Peyer's patch (tissue), 4 donors: ENCODE measurements at places on chromosomes 5 and 9. TPM values are rescaled to one million over a fixed set of nuclear protein-coding genes. Genes with fewer than 3 reads are reported as not detected.
A peak's percentile ranks its signal among the peaks of the same experiment; 100 is the strongest.

- no peaks in the 10 kb centered on the region for H3K27me3 ChIP-seq
- H3K36me3 ChIP-seq, result no peaks in the 10 kb centered on the region
- no peaks in the 10 kb centered on the region for H3K4me1 ChIP-seq
- DNase-seq, result peak; percentile 22
Measured at GRCh38 chr9:128494108-128494745, 10.3 kb upstream of the GLE1 start.

DNA sequence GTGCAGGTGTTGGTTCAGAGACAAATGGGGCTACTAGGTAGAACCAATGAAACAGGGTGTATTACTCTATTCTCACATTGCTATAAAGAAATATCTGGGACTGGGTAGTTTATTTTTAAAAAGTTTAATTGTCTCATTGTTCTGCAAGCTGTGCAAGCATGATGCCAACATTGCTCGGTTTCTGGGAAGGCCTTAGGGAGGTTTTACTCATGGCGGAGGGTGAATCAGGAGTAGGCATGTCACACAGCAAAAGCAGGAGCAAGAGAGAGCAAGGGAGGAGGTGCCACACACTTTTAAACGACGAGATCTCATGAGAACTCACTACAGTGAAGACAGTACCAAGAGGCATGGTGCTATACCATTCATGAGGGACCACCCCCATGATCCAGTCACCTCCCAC, 134.6 kb downstream of the PIK3R1 start:
- H3K4me3 ChIP-seq, result no peak overlapping the region
- no peaks in the 10 kb centered on the region for H3K36me3 ChIP-seq
- H3K27me3 ChIP-seq, result no peaks in the 10 kb centered on the region
- DNase-seq, result no peak

GRCh38 chr9:132943651-132944293, 644 bp downstream of the TSC1 start:
- H3K4me1 ChIP-seq, result peaks cover 22% of the 10 kb centered on the region
- H3K27me3 ChIP-seq, result no peaks in the 10 kb centered on the region
- H3K4me3 ChIP-seq, result peak overlapping the region; percentile 93
- H3K36me3 ChIP-seq, result no peaks in the 10 kb centered on the region
- no peak for DNase-seq

- no peak for DNase-seq
- H3K36me3 ChIP-seq, result no peaks in the 10 kb centered on the region
- H3K4me3 ChIP-seq, result no peak overlapping the region
- no peaks in the 10 kb centered on the region for H3K4me1 ChIP-seq
Measured at GRCh38 chr5:15785531-15785981, 285.6 kb downstream of the FBXL7 start.

- DNase-seq, result no peak
- peak overlapping the region; percentile 87 for H3K4me3 ChIP-seq
Measured at GRCh38 chr9:128419061-128419925, 1.4 kb upstream of the CERCAM start.

DNA sequence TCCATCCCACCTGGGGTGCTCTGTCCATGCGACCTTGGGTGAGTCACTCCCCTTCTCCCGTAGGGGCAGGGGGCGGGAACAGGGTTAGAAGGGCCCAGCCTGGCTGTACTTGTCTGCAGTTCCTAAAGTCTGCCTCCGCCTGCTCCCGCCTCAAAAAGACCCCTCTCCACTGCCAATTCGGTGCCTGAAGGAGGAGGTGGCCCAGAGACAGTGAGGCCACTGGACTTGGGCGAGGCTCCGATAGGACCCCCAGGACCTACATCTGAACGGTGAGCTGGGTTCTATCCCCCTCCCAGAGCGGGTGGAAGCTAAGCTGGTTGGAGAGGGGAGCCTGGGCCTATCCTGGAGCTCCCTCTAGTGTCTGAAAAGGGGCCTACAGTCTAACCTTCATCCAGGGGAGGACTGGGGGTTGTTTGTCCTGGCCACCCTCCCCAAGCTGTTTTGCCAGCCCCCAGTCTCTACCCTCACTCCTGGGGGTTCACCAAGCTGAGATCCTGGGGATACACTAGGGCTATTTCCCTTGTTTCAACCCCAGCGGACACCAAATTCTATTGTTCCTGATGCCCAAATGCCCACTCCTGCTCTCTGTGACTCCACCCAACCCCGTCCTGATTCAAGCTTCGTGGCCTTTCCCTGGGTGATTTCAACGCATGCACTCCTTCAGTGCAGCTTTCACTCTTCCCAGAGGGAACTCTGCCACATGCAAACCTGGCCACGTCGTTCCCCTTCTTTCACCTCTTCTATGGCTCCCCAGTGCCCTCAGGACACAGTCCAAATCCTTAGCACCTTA, 6.1 kb upstream of the CRB2 start:
- H3K4me1 ChIP-seq, result peaks cover 4% of the 10 kb centered on the region
- DNase-seq, result peak; percentile 49
- H3K36me3 ChIP-seq, result no peaks in the 10 kb centered on the region

- H3K27me3 ChIP-seq, result no peaks in the 10 kb centered on the region
- no peaks in the 10 kb centered on the region for H3K4me1 ChIP-seq
- DNase-seq, result no peak
- no peak overlapping the region for H3K27ac ChIP-seq
- no peak overlapping the region for H3K4me3 ChIP-seq
Measured at GRCh38 chr9:78363221-78363620, 66.3 kb downstream of the PSAT1 start.

DNA sequence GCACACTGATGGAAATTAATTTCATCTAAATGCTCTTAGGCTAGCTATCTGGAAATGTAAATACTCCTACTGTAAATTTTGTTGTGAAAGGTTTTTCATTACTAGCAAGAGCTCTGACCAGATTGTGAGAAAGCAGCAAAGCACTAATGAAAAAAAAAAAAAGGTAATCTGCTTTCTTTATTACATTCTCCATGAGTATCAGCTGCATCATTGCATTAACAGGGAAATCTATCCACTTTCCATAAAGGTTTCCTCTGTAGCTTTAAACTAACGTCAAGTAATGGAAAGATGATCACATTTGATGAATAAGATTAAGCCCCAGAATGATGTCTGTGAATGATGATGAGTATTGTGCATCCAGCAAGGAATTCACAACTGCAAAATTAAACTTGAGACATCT, 790.6 kb upstream of the TYRP1 start:
- H3K4me3 ChIP-seq, result no peak overlapping the region
- H3K4me1 ChIP-seq, result no peaks in the 10 kb centered on the region
- H3K27me3 ChIP-seq, result no peaks in the 10 kb centered on the region
- no peaks in the 10 kb centered on the region for H3K36me3 ChIP-seq

- H3K4me1 ChIP-seq, result peaks cover 23% of the 10 kb centered on the region
- no peak for DNase-seq
- H3K27ac ChIP-seq, result no peak overlapping the region
- no peaks in the 10 kb centered on the region for H3K36me3 ChIP-seq
- H3K4me3 ChIP-seq, result no peak overlapping the region
Measured at GRCh38 chr5:172455511-172456061, 1.3 kb upstream of the SH3PXD2B start.

- H3K36me3 ChIP-seq, result no peaks in the 10 kb centered on the region
- no peaks in the 10 kb centered on the region for H3K27me3 ChIP-seq
- H3K4me3 ChIP-seq, result no peak overlapping the region
- no peak overlapping the region for H3K27ac ChIP-seq
- H3K4me1 ChIP-seq, result no peaks in the 10 kb centered on the region
Measured at GRCh38 chr9:76441551-76442322, 17.2 kb upstream of the GCNT1 start.

- H3K4me1 ChIP-seq, result no peaks in the 10 kb centered on the region
- no peak for DNase-seq
- H3K27ac ChIP-seq, result peak overlapping the region; percentile 25
- H3K27me3 ChIP-seq, result no peaks in the 10 kb centered on the region
- H3K4me3 ChIP-seq, result no peak overlapping the region
Measured at GRCh38 chr9:130199605-130200004, 27.4 kb downstream of the NCS1 start.

DNA sequence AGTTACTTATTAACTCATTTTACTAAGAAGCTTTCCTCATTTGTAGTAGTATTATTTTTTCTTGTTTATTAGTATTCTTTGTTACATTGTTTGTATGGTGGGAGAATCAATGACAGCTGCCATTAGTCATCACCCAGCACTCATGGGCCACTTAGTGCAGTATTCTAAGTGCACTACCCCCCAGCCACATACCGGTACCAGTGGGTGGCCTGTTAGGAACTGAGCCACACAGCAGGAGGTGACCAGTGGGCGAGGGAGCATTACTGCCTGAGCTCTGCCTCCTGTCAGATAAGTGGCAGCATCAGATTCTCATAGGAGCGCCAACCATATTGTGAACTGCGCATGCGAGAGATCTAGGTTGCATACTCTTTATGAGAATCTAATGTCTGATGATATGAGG, 24.2 kb upstream of the CAMLG start:
- no peak overlapping the region for H3K4me3 ChIP-seq
- H3K36me3 ChIP-seq, result no peaks in the 10 kb centered on the region
- no peak overlapping the region for H3K27ac ChIP-seq

DNA sequence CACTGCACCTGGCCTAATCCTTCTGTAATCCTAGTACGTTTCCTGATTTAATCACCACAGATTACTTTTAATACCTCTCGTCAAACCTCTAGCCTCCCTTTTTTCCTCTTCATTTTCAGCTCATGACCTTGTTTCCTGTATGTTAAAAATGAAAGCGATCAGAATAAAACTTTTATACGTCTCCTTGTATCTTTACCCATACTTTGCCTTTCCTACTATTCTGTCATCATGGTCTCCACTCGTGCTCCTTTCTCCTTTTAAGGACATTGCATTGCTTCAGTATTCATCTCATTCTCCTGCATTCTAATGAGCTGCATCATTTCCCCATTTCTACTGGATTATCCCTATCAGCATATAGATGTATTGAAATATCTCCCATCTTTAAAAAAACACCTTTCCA, 8.5 kb downstream of the CDC42SE2 start:
- H3K27me3 ChIP-seq, result no peaks in the 10 kb centered on the region
- DNase-seq, result no peak
- peak overlapping the region; percentile 62 for H3K27ac ChIP-seq
- H3K4me3 ChIP-seq, result peak overlapping the region; percentile 16

DNA sequence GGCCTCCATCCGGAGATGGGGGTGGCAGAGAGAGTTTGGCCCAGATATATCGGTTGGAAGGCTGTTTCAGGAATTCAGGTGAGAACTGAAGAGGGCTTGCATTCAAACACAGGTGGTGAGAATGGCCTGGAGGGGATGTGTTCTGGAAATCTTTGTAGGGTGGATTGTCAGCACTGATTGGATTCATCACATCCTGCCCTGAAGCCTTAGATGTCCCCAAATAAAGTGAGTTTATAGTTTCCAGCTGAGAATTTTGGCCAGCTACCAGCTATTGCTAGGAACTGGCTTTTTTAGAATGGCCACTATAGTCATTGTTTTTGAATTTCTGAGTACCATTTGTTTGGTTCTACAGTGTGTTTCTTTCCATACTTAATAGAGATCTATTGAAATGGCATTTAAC, 46.1 kb upstream of the ANKH start:
- no peak overlapping the region for H3K4me3 ChIP-seq
- DNase-seq, result no peak
- no peaks in the 10 kb centered on the region for H3K27me3 ChIP-seq
- no peaks in the 10 kb centered on the region for H3K4me1 ChIP-seq
- no peak overlapping the region for H3K27ac ChIP-seq

GRCh38 chr9:27766073-27766835, 193.0 kb upstream of the C9orf72 start:
- H3K27me3 ChIP-seq, result no peaks in the 10 kb centered on the region
- no peak for DNase-seq
- no peak overlapping the region for H3K27ac ChIP-seq

- no peak overlapping the region for H3K27ac ChIP-seq
- DNase-seq, result no peak
- H3K27me3 ChIP-seq, result no peaks in the 10 kb centered on the region
- no peaks in the 10 kb centered on the region for H3K36me3 ChIP-seq
Measured at GRCh38 chr5:40394698-40395097, 285.0 kb upstream of the PTGER4 start.

- DNase-seq, result no peak
- H3K27me3 ChIP-seq, result no peaks in the 10 kb centered on the region
- no peaks in the 10 kb centered on the region for H3K36me3 ChIP-seq
- no peak overlapping the region for H3K27ac ChIP-seq
- H3K4me1 ChIP-seq, result no peaks in the 10 kb centered on the region
Measured at GRCh38 chr5:91499943-91500531, 116.9 kb upstream of the ARRDC3 start.

DNA sequence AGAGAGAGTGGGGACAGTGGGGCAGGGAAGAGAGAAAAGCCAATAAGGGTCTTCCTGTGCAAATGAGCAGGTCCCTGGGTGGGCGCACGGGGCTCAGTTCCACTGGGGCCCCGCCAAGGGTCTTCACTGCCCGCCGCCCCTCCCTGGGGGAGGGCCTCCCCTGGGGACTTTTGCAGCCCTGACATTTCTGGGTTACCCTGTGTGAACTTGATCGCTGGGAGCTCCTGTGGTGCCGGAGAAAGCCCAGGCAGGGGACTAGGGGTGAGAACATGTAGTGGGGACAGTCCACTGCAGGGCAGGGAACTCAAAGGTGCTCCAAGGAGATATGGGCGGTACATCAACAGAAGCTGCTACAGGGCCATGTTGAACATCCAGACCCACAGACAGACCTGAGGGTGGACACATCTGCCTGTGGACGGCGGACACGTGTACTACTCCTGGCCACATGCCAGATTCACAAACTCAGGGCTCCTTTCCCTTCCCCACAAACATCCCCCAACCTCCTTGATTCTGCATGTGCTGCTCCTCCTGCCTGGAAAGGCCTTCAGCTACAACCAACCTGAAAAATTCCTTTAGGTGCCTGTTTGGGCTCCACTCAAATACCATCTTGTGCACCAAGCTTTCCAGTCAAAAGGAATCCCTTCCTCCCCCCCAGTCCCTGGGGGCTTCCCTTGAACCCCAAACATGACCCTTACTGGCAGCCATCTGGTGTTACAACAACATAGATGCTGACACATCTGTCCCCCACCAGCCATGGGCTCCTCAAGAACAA, 43.0 kb upstream of the NEK6 start:
- H3K27me3 ChIP-seq, result no peaks in the 10 kb centered on the region
- DNase-seq, result no peak
- H3K36me3 ChIP-seq, result no peaks in the 10 kb centered on the region
- H3K4me3 ChIP-seq, result no peak overlapping the region
- no peak overlapping the region for H3K27ac ChIP-seq

THBS4 gene
- total RNA-seq, result 1.0 TPM

AIF1L gene
- 10.7 TPM for total RNA-seq

ANKRD34B gene
- total RNA-seq, result not detected

NUTM2G gene
- total RNA-seq, result not detected

LCN2 gene
- total RNA-seq, result 191 TPM

BHMT gene
- total RNA-seq, result not detected

HABP4 gene
- total RNA-seq, result 19.8 TPM

TAF11L4 gene
- total RNA-seq, result not detected

FAF2 gene
- total RNA-seq, result 18.2 TPM

SLC27A6 gene
- total RNA-seq, result not detected

LRRC19 gene
- 102 TPM for total RNA-seq

AFAP1L1 gene
- 4.9 TPM for total RNA-seq

PAEP gene
- not detected for total RNA-seq

TAF11L10 gene
- not detected for total RNA-seq

LEAP2 gene
- 7.2 TPM for total RNA-seq

CATSPER3 gene
- 1.1 TPM for total RNA-seq

PCDHGB3 gene
- total RNA-seq, result 5.0 TPM
